T-cell (primary cell): ENCODE measurements at places on chromosomes 3 and 15.

DNA sequence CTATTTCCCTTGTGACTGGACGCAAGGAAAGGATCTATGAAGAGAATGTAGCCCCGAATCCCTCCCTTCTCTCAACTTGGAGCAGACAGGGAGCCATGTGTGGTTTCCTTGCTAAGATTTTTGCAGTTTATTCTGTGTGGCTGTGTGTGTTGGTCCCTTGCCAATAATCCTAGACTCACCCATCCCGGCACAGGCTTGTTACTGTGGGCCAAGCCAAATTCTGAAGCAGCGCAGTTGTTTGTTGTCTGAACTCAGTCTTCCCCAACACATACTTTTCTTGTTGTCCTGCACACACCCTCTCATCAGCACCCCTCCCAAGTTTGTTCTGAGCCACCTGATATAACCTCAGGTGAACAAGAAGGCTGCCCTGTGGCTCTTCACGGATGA is 193.3 kb upstream of the CTDSPL start:
- no peaks in the 10 kb centered on the region for H3K27me3 ChIP-seq
- no peak for DNase-seq
- no peak overlapping the region for H3K4me3 ChIP-seq

GRCh38 chr3:32814361-32814760 is 3.4 kb upstream of the TRIM71 start:
- H3K27ac ChIP-seq, result no peak overlapping the region
- no peaks in the 10 kb centered on the region for H3K27me3 ChIP-seq
- H3K4me1 ChIP-seq, result peaks cover 8% of the 10 kb centered on the region
- DNase-seq, result no peak
- H3K4me3 ChIP-seq, result no peak overlapping the region

DNA sequence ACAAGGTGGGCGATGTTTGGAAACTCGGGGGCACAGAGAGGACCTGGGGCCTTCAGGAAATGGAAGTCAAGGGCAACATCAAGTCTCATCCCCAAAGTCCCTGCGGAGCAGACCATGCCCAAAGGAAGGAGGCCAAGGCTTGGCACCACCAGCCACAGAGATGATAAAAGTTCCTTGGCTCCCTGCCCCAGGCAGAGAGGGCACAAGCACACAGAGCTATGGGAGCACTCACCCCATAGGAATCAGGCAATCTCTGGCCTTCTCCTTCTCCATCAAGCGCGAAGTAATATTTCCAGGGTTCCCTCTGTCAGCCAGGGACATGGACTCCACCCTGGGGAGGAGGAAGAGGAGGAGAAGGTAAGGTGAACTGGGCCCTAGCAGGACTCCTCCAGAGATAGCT is 7.9 kb downstream of the ACAA1 start:
- DNase-seq, result no peak
- H3K36me3 ChIP-seq, result peaks cover 97% of the 10 kb centered on the region
- H3K4me1 ChIP-seq, result no peaks in the 10 kb centered on the region
- no peak overlapping the region for H3K4me3 ChIP-seq

DNA sequence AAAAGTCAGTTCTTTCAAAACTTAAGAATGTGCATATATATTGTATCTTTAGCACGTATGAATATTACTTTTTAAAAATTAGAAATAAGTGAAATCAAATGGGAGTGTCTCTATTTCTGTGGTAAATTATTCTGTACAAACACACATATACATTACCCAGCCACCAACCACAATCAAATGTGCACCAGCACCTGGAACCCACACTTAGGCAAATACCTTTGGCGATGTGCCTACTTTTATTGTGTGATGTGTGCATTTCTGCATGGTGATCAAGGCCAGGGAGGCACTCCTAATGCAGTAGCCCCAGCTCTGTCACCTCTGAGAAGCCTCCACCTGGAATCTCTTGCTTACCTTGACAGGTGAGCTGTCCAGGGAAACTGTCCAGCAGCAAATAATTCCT is 76.9 kb downstream of the PIK3R4 start:
- no peaks in the 10 kb centered on the region for H3K4me1 ChIP-seq
- no peak overlapping the region for H3K4me3 ChIP-seq
- no peak overlapping the region for H3K27ac ChIP-seq

DNA sequence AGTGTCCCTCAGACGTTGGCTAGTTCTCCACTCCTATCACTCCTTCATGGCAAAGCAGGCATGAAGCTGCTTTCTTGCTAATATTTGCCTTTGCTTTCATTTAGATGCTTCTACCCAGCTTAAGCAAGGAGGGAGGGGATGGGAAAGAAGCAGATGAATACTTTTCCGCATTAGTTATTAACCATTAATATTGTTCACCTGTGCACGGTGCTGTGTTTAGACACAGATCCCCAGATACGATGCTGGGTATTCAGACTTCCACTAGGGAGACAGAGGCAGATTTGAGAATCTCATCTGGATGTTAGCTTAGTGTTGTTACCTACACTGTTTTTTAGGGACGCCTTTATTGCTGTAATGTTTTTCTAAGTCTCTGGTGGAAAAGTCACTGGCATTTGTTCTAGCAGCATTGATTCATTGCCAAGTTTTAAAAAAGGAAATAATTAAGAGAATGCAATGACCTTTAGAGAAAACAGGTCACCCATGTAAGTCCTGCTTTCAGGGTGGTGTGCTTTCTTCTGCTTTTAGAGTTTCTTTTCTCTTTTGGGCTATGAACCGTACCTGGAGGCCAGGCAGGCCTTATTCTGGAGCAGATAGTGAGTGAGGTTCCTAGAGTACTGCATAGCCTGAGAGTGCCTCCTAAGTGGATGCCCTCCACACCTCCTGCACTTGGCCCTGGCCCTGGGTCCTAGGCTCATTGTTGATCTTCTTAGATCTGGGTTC is 55.5 kb downstream of the MYZAP start:
- H3K4me1 ChIP-seq, result no peaks in the 10 kb centered on the region
- no peak overlapping the region for H3K4me3 ChIP-seq
- peaks cover 10% of the 10 kb centered on the region for H3K27me3 ChIP-seq
- H3K36me3 ChIP-seq, result no peaks in the 10 kb centered on the region

GRCh38 chr3:126030455-126030854 is 53.5 kb downstream of the SLC41A3 start:
- DNase-seq, result no peak
- H3K27ac ChIP-seq, result no peak overlapping the region
- peaks cover 20% of the 10 kb centered on the region for H3K4me1 ChIP-seq
- H3K4me3 ChIP-seq, result no peak overlapping the region
- no peaks in the 10 kb centered on the region for H3K27me3 ChIP-seq
- H3K36me3 ChIP-seq, result peaks cover 5% of the 10 kb centered on the region

DNA sequence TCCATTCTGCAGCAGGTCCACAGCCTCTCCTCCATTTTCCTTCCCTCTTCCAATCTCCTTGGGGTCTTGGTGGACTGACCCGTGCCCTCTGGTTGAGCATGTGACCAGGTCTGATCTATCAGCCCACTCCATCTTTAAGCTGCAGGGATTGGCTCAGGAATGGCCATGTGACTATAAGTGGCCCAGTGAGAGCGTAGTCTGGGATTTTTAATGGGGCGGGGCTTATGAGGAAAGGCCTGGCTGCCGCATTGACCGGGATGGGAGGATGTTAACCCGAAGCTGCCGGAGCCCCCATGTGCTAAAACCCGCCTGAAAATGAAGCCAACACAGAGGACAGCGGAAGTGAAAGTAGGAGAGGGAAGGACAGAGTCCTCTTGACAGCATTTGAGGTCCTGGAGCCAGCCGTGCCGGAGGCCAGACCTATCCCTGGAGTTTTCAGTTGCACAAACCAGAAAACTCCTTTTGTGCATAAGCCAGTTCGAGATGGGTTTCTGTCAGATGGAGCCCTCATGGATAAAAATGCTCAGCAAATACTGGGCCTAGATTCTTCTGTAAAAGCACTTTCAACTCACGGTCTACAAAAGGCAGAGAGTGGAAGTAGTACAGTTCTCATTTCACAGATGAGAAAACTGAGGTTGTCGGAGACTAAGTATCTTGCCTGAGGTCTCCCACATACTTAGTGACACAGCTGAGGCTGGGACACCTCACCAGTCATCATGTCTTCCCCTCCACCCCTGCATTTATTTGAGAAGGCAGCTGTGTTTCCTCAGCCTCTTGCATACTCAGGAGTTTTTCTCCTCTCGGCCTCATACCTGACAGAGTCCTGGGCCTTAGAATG is 61.9 kb downstream of the ATP2B2 start:
- no peak overlapping the region for H3K27ac ChIP-seq
- peaks cover 16% of the 10 kb centered on the region for H3K27me3 ChIP-seq
- DNase-seq, result no peak
- no peaks in the 10 kb centered on the region for H3K36me3 ChIP-seq

DNA sequence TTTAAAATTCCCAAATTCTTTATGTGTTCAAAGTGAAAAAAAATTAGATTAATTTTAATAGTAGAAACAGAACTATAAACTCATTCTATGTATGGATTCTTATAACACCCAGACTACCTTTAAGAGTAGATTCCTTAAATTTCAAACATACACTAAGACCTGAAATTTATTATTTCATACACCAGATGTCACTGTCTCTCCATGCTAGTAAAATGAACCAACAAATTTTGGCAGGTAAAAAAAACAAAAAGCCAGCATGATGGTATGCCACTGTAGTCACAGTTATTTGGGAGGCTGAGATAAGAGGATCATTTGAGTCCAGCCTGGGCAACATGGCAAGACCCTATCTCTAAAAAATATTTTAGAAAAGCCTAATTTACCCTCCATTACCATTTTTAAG is 461.3 kb upstream of the NAALADL2 start:
- H3K36me3 ChIP-seq, result no peaks in the 10 kb centered on the region
- H3K4me3 ChIP-seq, result no peak overlapping the region
- no peak for DNase-seq
- no peaks in the 10 kb centered on the region for H3K27me3 ChIP-seq
- H3K27ac ChIP-seq, result no peak overlapping the region

DNA sequence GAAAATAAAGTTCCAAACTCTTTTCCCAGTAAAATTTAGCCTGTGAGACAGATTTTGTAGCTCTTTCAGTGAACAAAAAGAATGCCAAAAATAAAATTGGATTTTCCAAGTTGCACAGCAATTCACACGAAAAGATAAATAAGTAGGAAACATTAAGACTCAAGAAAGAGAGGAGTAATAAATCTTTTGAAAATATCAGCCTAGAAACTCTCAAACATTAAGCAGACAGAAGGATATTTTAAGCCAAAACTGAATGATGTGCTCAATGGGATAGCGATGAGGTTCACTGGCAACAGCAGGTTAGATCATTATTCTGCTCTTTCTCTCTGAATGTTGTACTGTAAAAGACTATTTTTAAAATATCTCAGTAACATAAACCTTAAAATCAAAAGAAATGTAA is 115.0 kb downstream of the STAG1 start:
- no peaks in the 10 kb centered on the region for H3K36me3 ChIP-seq
- H3K27ac ChIP-seq, result no peak overlapping the region
- DNase-seq, result no peak
- no peaks in the 10 kb centered on the region for H3K27me3 ChIP-seq
- H3K4me3 ChIP-seq, result no peak overlapping the region

DNA sequence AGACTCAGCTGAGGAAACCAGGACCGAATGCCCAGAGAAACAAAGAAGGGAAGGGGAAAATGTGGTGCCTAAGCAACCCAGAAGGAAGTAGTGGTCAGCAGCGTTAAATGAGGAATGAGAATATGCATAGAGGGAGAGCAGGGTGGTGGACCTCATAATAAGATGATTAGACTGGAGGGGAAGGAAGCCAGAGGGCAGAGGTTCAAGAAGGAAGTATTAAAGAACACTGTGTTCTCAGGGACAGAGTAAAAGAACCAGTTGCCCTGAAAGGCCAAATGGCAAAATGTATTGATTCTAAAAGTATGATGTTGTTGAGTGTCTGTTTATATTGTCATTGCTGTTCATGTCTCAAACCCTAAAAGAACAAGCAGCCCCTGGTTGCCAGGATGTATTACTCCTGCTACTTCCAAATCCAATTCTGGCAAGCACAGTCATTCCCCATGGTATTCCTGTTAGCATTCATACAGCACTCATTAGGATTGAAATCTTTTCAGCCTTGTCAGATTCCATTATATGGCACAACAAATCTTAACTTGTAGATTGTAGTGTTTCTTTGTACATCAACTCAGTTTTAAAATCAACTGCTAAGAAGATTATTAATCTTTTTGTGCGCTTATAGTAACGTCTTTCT is 23.4 kb downstream of the P2RY1 start:
- H3K27ac ChIP-seq, result no peak overlapping the region
- no peaks in the 10 kb centered on the region for H3K36me3 ChIP-seq
- DNase-seq, result no peak
- H3K27me3 ChIP-seq, result no peaks in the 10 kb centered on the region
- H3K4me1 ChIP-seq, result no peaks in the 10 kb centered on the region

- H3K27me3 ChIP-seq, result no peaks in the 10 kb centered on the region
- no peak overlapping the region for H3K27ac ChIP-seq
- H3K4me1 ChIP-seq, result no peaks in the 10 kb centered on the region
- DNase-seq, result no peak
- H3K4me3 ChIP-seq, result no peak overlapping the region
Measured at GRCh38 chr15:57619746-57620145, 28.0 kb downstream of the MYZAP start.
